ENCODE measurements at places on chromosomes 1 and 21.

DNA sequence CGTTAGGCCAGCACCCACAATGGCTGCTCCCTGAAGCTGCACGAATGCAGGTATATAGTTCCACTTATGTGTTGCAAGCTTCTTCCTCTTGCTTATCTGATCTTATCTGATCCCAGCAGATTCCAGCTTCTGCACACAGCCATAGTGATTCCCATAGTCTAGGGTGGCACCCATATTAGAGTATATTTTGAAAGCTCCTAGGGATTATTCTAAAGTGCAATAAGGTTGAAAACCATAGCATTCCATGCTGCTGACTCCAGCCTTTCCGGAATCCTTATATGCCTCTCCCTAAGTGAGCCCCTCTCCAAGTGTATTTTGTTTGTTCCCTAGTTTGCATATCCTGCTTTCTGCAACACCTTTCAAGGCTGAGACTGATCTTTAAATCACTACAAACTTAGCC, 432.0 kb downstream of the SETD4 start:
- no peak for ATAC-seq

DNA sequence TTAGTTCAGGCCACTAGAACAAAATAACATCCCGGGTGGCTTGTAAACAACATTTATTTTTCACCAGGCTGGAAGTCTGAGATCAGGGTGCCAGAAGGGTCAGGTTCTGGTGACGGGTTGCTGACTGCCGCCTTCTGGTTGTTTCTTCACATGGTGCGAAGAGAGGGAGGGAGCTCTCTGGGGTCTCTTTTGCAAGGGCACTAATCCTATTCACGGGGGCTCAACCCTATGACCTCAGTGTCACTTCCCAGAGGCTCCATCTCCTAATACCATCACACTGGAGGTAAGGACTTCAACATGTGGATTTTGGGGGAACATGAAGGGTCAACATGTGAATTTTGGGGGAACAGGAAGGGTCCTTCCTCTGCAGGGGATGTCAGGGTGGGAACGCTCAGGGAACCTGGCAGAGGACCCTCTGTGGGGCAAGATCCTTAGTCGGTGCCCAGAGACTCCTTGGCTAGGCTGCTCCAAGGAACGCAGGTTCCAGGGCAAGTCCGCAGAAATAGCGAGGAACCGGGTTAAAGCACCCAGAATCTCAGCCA, 8.7 kb upstream of the C2CD2 start:
- ATAC-seq, result no peak

DNA sequence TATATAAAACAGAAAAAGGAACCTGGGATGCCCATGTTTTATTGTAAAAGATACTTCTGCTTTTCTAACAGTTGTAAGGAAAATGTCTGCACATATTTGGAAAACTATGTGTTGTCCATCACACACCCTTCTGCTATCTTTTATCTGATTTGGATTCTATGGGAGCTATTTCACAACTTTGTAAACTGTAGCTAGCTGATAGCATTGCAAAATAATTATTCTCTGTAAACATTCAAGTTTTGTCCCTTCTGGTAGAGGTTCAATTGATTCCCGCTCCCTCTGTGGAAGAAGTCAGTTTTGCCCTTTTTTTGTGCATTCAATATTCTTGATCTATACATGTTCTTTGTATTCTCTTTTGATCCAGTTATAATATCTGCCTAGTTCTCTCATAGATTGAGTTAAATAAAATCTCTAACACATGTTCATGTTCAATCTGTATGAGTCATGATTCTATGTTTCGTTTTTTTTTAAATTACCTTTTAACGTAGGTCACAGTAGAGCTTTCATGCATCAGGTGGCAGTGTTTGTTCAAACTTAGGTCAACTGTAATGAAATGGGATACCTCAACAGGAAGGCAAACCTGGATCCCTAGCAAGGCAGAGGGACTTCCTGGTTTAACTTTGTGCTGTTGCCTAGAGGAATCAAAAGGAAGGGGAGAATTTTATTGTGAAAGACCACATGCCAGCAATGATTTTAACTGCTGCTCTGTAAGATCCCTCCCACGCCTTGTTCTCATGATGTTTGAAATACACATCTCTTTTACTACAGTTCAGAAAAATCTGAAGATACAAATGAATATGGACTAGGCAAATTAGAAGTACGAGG, 26.0 kb upstream of the BCL9 start:
- no peak for ATAC-seq

GRCh38 chr21:45524756-45525152, 17.5 kb downstream of the SLC19A1 start:
- ATAC-seq, result no peak

DNA sequence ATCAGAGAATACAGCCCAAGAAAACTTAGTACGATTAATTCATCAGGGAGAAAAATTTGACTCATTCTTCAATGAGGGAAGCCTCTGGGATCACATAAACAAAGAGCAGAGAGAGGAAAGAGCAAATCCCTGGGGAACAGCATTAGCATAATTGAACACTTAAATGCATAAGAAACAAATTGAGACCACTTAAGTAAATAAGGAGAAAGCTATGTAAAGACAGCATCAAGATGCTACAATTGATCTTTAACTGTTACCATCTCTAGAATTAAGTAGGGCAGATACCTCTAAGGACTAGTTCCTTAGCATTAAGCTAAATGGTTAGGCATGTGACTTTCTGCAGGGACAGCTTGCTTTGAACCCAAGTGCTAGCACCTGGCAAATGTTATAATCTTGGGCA, 265.1 kb upstream of the NEGR1 start:
- no peak for ATAC-seq

GRCh38 chr1:46723901-46724300, 5.0 kb upstream of the EFCAB14 start:
- no peak for ATAC-seq

GRCh38 chr1:148353461-148354283, 129.4 kb downstream of the PPIAL4G start:
- no peak for ATAC-seq

- ATAC-seq, result no peak
Observed at GRCh38 chr1:151058692-151059091, 730 bp downstream of the CDC42SE1 start.

- no peak for ATAC-seq
Observed at GRCh38 chr1:211603191-211603701, 24.3 kb upstream of the SLC30A1 start.

GRCh38 chr1:94993931-94994645, 67.2 kb upstream of the CNN3 start:
- ATAC-seq, result no peak

DNA sequence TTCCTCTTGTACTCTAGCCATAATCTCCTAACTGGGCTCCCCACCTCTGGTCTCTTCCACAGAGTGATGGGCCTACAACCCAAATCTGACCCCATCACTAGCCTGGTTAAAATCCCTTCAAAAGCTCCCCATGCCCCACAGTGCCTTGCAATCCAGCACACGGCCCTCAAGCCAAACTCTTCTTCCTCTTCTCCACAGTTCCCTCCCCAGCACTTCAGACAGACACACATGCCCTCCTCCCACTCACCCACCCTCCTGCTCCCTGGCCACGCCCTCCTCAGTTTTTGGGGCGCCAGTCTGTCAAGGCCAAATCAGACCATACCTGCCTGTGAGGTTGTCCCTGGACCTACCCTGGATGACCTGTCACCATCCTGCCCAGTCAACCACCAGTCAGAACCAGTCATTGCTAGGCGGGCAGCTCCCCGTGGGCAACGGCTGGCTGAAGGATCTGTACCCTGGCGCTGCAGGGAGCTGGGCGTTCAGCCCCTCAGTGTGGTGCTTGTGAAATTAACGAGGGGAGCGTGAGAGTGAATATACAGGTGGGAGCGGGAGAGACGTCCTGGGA, 753 bp downstream of the C1orf210 start:
- ATAC-seq, result no peak

DNA sequence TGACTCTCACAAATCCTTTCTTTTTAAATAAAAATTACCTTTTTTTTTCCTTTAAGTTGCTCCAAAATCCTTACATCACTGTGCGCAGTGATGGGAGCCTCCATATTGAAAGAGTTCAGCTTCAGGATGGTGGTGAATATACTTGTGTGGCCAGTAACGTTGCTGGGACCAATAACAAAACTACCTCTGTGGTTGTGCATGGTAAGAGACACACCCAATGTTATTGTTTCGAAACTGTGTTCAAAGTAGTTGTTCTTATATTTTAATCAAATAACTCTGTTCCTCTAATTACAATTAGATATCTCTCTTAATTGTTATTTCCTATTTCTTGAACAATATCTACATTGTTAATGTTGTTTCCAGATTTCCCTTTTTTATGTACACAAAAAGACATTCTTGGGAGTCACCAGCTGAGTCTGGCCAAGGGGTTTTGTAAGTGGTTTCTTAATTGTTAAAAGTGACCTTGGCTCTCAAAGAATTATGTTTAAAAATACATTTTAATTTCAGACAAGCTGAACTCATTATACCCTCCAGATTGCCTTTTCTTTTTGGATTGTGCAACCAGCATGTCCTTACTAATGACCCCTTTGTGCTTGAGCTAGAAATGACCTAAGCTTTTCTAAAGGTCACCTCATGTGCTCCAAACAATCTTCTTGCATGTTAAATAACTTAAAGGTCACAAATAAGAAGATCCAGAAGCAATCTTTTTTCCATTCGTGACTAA, 250.1 kb downstream of the HMCN1 start:
- ATAC-seq, result no peak

- no peak for ATAC-seq
Observed at GRCh38 chr1:68959461-68960030, 462.7 kb upstream of the DEPDC1 start.

DNA sequence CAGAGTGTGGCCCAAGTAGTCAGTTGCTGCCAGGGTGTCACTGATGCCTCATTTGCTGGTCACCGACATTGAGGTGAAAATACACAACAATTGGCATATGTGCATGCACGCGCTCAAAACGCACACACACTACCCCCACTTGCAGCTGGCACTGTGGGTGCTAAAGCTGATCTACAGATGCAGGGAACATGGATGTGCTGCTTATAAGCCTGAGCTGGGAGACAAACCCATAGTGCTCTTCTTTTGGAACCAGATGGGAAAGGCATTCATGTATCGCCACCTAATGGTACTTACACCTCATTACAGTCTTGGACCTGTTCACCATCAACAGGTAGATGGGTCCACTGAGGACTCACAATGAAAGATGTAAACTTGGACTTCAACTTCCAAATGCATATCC, 70.3 kb upstream of the CAMK1G start:
- no peak for ATAC-seq

DNA sequence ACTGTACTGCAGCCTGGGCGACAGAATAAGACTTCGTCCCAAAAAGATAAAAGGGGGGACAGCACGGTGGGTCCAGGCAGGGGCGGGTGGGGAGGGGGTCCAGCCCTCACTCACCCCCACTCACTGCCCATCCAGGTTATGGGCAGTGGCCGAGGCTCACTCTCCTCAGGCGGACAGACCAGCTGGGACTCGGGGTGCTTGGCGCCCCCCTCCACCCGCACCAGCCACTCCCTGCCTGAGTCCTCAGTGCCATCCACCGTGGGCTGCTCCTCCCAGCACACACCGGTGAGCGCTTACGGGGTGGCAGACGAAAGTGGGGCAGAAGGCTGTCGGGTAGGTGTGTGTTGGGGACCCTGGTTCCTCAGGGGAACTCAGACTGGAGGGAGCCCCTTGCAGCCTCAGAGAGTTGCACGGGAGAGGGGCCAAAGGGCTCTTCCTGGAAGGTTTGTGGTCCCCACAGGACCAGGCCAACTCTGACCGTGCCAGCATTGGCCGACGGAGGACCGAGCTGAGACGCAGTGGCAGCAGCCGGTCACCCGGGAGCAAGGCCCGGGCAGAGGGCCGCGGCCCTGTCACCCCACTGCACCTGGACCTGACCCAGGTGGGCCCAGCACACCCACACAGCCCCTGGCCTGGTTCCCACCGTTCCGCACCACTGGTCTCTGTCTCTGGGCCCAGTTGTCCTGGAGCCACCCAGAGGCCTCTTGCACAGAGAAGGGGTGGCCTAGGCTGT, 6.6 kb downstream of the PLEKHN1 start:
- ATAC-seq, result no peak

DNA sequence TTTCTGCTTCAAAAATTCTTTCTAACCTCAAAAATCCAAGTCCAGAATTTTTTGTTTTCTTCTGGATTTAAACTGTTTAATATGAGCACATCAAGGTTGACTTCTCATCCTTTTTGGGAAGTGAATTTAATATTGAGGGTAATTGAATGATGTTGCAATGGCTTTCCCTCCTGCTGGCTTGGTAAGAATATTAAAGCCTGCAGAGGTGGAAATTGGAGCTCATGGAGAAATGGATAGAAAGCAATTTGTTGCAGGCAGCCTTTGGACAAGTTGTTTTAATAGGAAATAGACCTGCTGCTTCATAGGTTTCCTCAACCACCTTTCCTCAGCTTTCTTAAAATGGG, 124.7 kb downstream of the SYT2 start:
- ATAC-seq, result no peak

DNA sequence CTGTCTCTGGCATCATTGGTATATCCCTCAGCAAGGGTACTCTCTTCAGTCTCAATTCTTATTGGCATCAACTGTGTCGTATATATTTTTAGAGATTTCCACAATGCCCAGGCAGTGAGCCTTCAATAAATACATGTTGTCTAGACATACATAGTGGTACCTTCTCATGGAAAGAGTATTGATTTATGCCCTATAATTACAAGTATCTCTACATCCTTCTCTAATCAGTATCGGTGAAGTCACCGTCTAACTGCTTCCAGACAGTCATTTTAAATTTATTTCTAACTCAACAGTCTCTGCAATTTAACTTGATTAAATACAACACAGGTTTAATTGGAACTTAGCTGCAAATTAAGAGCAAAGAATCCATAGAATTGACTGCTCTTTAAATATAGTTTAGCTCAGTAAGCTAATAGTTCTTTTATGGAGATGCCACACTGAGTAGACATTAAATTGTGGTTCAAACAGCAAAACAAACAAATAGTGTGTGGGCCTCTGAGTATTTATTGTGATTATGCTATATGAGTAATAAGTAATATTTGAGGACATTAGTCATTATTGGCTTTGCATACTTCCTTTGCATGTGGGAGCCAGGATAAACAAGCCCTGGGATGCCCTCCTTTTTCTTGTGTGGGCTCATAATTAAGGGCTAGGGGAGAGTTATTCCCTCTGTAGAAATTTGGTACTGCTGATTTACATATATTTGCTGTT, 126.9 kb upstream of the DUSP10 start:
- ATAC-seq, result no peak

GRCh38 chr1:85054664-85055063, 6.4 kb upstream of the MCOLN3 start:
- no peak for ATAC-seq

- no peak for ATAC-seq
Observed at GRCh38 chr1:214635506-214635905, 32.5 kb downstream of the CENPF start.

GRCh38 chr1:3067671-3068563, 1.1 kb upstream of the PRDM16 start:
- ATAC-seq, result no peak

GRCh38 chr1:160206421-160207117, 1.4 kb downstream of the PEA15 start:
- ATAC-seq, result no peak

GRCh38 chr1:89198491-89199072, at the start of gene GBP4:
Gene GBP4 (minus strand): TSS chr1:89198942. CDS start chr1:89198834, 108 bp downstream.
- ATAC-seq, result peak; percentile 61

GRCh38 chr1:106773206-106773605, 283.3 kb upstream of the PRMT6 start:
- ATAC-seq, result no peak
